ENCODE measurements at places on chromosomes 16 and 17.

DNA sequence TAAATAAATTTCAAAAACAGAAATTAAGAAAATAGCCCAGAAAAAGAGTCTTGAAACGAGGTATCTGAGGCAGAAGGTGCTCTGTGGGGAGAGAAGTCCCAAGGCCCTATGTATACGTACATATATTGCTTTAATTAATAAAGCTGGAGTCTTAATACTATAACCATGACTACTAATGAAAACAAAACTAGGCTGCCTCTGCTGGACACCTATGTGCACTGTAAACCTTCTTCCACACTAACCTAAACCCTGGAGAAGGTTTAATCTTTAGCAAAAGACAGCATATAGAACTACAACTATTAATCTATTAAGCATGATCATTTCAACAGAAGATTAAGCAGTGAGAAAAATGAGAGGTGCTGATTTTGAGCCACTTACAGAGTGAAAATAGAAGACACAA, 153.9 kb upstream of the C17orf78 start:
- DNase-seq: no peak

DNA sequence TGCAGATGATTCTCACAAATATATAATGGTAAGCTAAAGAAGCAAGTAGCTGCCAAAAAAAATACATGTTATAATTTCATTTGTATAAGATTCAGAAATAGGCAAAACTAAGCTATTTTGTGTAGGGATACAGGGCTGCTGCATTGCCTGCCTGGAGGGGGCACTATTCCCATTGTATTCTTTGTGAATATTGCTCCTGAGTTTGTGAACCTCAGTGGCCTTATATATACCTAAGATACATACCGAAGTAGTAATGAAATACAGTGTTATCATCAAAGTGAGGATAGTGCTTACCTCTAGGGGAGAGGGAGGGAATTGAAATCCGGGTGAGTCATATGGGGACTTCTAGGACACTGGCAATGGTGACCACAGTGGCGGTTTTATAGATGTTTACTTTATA, 53.5 kb downstream of the C17orf58 start:
- no peak for DNase-seq

DNA sequence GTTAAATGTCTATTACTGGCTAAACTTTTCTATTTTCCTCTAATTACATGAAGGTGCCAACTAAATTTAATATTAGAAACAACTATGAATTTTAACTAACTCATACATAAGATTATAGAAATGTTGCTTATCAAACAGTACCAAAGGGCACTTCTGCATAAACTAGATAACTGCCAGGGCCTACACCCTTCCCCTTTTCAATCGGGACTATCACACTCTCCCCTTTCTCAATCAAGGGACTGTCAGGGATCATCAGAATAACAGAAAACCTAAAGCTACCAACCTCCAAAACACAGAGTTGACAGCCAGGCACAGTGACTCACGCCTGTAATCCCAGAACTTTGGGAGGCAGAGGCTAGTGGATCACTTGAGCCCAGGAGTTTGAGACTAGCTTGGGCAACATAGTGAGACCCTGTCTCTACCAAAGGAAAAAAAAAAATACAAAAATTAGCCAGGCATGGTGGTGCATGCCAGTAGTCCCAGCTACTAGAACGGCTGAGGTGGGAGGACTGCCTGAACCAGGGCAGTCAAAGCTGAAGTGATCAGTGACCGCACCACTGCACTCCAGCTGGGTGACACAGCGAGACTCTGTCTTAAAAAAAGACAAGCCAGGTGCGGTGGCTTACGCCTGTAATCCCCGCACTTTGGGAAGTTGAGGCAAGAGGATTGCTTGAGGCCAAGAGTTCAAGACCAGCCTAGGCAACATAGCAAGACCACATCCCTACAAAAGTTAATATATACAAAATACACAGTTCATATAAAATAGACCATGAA, 3.2 kb upstream of the PHLPP2 start:
- DNase-seq: no peak

DNA sequence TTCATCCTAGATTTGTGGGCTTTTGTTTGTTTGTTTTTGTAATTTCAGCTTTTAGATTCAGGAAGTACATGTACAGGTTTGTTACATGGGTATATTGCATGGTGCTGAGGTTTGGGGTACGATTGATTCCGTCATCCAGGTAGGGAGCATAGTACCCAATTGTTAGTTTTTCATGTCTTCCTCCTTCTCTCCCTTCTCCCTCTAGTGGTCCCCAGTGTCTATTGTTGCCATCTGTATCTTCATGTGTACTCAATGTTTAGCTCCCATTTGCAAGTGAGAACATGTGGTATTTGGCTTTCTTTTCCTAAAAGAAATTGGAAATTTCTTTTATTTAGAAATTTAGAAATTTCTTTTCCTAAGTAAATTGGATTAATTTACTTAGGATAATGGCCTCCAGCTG, 37.1 kb upstream of the BCAS3 start:
- no peak for DNase-seq

DNA sequence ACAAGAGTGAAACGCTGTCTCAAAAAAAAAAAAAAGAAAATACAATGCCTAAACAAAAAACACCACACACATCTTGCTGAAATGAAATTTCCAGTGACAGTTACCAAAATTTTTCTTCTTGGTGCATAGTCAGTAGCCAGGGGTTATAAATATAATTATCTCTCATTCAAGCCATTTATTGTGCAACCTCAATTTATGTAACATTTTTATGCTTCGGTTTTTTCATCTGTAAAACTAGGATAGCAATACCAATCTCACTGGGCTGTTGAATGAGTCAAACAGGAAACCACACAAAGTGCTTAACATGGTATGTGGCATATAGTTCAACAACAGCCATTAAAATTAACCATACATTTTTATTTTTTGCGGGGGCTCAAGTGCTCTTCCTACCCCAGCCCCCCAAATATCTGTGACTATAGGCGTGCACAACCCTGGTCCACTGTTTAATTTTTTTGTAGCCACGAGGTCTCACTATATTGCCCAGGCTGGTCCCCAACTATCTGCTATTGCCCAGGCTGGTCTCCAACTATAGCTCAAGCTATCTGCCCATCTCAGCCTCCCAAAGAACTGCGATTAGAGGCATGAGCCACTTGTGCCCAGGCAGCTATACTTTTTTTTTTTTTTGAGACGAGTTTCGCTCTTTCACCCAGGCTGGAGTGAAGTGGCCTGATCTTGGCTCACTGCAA, 2.6 kb downstream of the COG4 start:
- no peak for DNase-seq

DNA sequence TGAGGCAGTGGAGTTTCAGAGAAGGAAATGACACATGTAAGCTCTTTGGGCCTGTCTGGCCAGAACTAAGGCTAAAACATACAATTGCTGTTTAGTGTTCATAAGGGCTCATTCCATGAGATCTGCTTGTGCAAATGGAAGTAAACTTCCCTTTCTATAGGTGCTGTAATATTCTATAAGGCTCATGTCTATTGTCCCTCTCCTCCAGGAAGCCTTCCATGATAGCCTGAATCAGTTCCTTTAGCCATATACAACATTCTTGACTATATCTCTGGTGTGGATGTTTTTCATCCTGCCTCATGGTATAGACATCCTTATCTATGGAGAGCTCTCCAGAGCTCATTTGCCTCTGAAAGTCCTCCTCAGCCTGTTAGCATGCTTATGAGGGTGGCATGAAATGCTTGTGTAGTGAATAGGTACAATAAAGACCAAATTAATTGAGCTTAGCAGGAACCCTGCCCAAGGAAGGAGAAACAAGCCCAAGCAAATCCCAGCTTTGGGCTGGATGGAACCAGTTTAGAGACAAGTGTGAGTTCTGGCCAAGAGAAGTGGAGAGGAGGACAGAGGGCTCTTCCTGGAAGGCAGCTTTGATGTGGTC, 1.6 kb upstream of the ETV4 start:
- DNase-seq: no peak

GRCh38 chr16:10865991-10866966, 10.7 kb upstream of the CIITA start:
- DNase-seq: no peak

DNA sequence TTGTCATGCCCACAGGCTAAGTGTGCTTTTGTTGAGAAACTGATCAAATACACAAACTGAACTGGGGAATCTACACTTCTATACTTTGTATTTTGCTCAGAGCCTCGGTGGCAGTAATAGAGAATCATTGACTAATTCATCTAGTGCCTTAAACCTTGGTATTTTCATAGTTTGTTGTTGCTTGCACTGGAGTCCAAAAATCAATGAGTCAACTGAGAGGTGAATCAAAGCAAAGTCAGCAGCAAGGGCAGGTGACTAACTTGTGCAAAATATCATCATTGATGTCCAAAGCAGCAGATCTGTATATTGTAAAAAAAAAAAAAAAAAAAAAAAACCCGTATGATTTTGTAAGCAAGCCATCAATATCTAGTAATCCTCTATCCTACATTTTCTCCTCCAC, 296.4 kb downstream of the MAP2K6 start:
- DNase-seq: no peak

- DNase-seq: no peak
Measured at GRCh38 chr16:54594601-54595391, 308.2 kb upstream of the IRX3 start.

DNA sequence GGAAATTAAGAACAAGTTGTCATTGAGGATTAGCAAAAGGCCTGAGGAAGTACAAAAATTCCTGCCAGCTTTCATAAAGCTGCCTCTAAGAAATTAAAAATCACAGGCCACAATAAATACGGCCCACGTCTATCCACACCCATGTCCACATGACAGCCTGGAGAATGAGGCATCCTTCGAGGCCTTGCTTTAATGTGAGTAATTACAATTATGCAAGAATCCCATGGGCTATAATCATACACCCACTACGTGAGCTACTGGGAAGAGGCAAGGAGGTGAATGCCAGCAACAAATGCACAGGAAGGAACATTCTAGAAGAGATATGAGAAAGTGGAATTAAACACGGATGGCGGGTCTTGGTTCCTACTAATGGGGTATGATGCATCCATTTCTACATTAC, 65.4 kb upstream of the ZFHX3 start:
- DNase-seq: no peak

DNA sequence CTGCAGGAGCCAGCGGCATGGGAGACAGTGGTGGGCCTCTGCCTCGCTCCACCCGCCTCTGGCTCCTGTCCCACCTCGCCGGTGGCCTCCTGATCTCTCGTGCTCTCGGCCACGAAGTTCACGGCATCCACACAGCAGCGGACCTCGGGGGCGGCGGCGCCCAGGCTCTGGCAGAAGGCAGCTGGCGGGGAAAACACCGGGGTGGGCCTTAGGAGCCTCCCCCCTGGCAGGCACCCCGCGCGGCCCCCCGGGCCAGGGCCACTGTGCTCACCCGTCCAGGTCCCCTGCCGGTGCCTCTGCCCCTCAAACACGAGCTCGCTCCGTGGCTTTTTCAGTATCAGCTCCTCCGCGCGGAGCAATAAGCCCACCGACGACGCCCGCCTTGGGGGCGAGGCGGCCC, 409 bp upstream of the C17orf107 start:
- DNase-seq: no peak

- no peak for DNase-seq
Measured at GRCh38 chr16:77383606-77384187, 51.1 kb downstream of the ADAMTS18 start.

DNA sequence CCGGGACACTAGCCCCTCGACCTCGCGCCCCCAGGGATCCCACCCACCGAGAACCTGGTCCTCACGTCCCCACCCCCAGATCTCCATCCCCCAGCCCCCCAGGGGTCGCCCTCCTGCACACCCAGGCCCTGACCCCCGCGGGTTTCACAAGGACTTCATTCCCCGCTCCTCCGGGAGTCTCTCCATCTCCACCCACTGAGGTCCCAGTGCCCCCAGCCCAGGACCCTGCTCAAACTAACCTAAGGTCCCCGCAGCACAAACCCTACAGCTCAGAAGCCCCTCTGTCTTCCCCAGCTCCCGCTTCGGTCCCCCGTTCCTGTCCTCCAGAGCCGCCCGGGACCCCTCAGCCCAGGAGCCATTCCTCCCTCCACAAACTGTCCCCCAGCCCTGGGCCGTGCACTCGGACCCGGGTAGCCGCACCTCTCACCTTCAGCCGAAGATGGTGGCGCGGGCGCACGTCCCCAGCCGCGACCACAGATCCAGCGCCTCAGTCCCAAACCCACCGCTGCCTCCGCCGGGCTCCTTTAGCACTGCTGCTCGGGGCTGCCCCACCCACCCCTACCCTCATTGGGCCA, at the start of gene MYH10:
TSS of gene MYH10 (minus strand) at position 499 of the 575 bp plus-strand sequence. CDS start 7,479 bp downstream, outside the sequence.
- DNase-seq: no peak

DNA sequence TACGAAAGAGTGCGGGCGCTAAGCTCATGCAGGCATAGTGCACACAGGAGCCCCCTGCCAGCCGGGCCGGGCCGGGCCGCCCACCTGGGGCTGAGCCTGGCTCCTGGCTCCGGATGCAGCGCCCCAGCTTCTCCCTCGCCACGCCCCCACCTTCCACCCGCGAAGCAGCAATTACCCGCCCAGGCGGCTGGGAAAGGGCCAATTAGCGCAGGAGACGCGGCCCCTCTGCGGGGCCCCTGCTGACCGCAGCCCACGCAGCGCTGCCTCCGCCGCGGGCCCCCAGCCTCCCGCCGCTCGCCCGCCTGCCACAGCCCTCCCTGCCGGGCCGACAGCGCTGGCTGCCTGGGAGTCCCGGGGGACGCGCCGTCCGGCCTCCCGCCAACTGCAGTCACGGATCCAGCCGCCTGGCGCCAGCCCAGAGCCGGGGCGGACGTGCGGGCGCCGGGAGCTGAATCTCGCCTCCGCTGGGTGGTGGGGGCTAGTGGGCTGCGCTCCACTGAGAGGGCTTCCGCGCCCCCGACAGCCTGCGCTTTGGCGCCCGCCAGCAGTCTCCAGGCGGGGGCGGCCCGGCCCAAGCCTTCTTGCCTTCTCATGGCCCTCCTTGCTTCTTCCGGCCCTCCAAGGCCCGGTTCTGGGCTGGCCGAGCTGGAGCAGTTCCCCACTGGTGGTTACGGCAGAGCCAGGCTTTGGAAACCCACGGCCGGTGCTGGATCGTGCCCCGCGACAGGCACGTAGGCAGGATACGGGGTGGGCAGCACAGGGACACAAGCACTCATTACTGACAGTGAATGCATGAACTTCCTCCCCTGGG, 14.9 kb upstream of the CBFB start:
- DNase-seq: peak; percentile 46

GRCh38 chr16:13390986-13391305, 489.5 kb downstream of the SHISA9 start:
- DNase-seq: no peak

GRCh38 chr16:27326738-27327585, 13.2 kb downstream of the IL4R start:
- no peak for DNase-seq

GRCh38 chr16:72673118-72673517, 374.8 kb downstream of the ZFHX3 start:
- no peak for DNase-seq

DNA sequence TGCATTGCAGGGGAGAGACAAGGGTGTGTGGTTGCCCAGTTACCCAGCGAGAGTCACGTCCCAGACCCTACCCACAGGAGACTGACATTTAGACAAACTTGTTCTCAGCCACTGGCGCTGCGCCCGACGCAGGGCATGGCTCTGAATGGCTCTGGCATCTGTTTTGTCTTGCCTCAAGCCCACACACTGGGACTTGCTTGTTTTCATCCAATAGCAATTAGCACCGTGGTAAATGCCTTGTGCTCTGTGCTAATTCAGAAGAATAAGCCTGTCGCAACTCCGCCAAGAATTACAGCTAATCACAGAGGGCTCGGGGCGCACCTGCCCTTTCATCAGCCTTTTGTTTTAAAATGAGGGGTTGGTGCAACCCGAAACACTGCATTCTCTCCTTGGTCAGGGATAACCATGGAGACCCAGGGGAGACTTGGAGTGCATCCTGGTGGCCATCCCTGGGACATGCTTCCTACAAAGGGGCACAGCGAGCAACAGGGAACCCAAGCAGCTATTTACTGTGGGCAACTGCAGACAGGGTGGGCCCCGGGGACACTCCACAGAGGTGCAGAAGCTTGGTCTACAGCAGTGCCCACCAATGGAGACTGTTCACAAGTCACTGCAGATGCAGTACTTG, 220.6 kb upstream of the ZFHX3 start:
- DNase-seq: no peak

GRCh38 chr17:28598389-28598788, 436 bp downstream of the SPAG5 start:
- DNase-seq: no peak

Measured in activated naive CD4-positive, alpha-beta T cell (primary cell).